ENCODE measurements at places on chromosomes 3 and 15.

- DNase-seq: no peak
Observed at GRCh38 chr15:50747523-50747922, 18.0 kb downstream of the SPPL2A start.

GRCh38 chr3:42678447-42678846 lies 6.9 kb upstream of the KLHL40 start:
- DNase-seq: no peak

- DNase-seq: peak; percentile 82
Observed at GRCh38 chr3:101950510-101950909, 101.2 kb downstream of the NFKBIZ start.

DNA sequence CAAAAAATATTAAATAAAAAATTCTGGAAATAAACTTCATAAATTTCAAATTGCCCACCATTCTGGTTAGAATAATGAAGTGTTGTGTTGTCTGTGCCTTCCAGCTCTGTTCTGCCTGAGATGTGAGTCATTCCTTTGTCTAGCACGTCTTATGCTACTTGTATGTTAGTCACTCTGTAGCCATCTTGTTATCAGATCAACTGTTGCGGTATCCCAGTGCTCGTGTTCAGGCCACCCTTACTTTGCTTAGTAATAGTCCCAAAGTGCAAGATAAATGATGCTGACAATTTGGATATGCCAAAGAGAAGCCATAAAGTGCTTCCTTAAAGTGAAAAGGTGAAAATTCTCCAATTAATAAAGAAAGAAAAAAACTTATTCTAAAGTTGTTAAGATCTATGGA lies 527.5 kb downstream of the NAALADL2 start:
- peak; percentile 79 for DNase-seq

- DNase-seq: no peak
Observed at GRCh38 chr3:141411251-141411771, 43.0 kb downstream of the ZBTB38 start.

- no peak for DNase-seq
Observed at GRCh38 chr3:169945313-169945712, 21.3 kb upstream of the SEC62 start.

- DNase-seq: no peak
Observed at GRCh38 chr3:126287536-126288241, 69.5 kb downstream of the KLF15 start.

DNA sequence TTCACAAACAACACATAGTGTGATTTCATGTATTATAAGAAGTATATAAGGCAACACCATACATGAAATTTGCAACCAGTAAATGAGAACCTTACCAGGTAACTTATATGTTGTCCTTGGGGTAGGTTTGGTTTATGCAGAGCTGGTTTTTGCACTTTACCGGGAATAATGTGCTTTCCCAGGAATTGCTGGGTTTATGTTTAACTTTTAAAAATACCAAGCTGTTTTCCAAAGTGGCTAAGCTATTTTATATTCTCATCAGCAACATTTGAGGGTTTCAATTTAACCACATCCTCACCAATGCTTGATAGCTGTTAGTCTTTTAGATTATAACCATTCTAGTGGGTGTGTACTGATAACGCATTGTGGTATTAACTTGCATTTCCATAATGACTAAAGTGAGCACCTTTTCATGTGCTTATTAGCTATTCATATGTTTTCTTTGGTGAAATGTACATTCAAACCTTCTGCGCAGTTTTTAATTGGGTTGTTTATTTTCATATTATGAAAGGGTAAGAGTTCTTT lies 71.6 kb downstream of the KY start:
- no peak for DNase-seq

DNA sequence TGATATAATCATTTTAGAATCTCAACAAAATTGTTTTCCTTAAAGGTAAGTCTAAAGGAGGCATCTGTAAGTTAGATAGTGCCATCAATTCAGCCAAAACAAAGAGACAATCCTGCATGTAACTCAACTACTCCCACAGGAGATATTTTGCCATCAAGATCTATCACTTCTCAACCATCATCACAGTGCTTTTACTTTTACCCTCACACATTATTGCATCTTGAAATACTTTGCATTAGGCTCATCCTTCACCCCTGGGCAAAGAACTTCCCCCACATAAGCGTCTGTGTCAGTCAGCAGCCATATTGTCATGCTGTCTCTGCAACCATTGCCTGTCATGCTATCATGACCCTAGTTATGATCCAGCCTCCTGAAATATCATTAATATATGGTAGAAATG lies 54.9 kb upstream of the NLGN1 start:
- DNase-seq: no peak

DNA sequence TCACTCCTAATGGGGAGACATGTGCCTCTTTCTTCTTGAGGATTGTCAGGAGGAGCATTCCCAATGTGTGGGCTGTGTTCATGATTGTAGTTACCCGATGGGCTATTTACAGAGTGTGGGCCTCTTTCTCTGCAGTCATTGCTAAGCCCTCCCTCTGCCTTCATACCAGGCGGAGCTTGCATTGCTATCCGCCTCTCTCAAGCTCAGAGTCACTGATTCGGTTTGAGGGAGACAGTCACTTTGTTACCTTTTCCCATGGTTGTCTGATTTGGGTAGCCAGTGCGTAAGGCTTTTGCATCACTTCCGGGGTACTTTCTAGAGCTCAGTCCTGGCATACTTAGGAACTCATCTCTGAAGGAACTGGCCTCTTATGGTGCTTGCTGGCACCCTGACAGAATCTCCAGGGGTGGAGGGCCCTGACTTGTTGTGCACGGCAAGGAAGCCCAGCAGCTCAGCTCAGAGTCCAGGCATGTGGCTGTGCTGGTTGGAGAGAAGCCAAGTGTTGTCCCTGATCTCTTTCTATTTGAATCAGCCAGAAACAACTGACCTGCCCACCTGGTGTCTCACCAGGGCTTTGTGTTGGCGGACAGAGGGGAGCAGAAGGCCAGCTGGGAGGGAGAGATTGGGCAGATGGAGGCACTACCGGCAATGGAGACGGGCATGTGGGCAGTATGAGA lies 79.8 kb downstream of the EPHB1 start:
- peak; percentile 4 for DNase-seq

GRCh38 chr3:31699309-31699953 lies 166.7 kb downstream of the STT3B start:
- no peak for DNase-seq

- DNase-seq: no peak
Observed at GRCh38 chr15:53693729-53694475, 65.6 kb downstream of the WDR72 start.

- no peak for DNase-seq
Observed at GRCh38 chr3:98796334-98796733, 33.2 kb downstream of the ST3GAL6 start.

DNA sequence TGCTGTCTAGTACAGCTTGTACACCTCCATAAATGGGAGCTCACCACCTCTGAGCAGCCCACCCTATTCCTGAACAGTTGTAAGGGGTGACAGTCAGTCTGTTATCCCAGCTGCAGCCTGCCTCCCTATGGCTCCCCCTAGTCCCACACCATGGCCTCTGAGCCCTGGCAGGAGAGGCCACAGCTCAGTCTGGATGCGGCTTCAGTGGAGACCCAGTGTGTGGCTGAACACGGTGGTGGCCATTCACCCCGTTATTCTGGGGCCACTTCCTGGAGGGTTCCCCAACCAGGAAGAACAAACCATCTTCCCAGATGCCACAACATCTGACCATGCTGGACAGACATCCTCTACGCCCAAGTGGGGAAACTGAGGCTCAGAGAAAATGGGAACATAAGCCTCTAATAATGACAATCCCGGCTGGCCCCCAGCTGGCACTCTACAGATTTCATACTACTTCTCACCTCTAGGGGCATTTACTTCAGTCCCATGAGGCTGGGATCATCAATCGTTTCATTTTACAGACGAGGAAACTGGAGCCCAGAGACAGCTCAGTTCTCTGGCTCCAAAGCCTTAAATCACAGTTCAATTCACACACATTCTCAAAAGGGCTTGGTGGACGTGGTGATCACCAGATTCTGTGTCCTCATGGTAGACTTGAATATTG lies 9.2 kb upstream of the GRIP2 start:
- DNase-seq: no peak

DNA sequence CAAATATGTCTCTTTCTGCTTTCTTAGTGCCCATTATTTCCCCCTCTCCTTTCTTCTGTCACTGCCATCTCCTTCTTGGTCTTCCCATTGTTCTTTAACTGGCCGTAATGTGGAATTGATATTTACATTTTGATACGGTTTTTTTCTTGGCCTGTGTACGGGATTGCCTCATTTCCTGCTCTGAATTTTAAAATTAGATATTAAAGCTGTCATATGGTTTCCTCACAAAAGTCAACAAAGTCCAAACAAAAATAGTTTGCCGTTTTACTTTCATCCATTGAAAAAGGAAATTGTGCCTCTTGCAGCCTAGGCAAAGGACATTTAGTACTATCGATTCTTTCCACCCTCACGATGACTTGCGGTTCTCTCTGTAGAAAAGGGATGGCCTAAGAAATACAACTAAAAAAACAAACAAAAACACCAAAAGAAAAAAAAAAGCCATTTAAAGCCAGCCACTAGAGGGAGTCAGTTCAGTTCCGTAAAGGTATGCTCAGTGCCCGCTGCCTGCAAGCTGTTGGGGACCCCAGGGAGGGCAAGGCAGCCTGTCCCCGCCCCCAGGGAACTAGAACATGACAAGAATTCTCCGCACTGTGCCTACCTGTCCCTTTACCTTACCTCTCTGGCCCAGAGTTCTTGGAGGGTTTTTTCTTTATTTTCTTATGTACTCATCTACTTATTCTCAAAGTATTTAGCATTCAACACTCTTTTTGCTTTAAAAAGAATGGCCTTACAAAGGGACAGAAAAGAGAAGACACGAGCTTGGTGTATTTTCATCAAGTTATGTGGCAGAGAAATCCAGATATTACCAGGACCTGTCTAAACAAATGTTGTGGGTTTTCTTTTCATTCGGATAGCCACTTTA lies 30.0 kb upstream of the NR2E3 start:
- peak; percentile 41 for DNase-seq

GRCh38 chr3:78972617-78973301 lies 795.0 kb downstream of the ROBO1 start:
- DNase-seq: no peak

DNA sequence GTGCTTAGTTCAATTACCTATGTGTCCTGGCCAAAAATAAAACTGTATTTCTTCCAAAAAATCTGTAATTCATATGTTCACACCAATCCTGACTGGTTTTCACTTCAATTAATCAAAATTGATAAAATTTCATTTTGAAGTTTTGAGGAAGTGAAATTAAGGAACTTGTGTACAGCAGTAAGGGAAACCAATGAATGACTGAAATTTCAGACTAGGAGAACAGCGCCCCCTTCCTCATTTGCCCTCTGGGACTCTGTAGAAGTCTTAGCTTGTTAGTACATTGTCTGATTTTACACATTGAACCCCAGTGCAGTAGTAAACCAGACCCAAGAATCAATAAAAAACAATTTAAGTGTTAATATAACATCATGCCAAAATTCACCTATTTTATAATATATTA lies 495.3 kb upstream of the AGTR1 start:
- DNase-seq: no peak

DNA sequence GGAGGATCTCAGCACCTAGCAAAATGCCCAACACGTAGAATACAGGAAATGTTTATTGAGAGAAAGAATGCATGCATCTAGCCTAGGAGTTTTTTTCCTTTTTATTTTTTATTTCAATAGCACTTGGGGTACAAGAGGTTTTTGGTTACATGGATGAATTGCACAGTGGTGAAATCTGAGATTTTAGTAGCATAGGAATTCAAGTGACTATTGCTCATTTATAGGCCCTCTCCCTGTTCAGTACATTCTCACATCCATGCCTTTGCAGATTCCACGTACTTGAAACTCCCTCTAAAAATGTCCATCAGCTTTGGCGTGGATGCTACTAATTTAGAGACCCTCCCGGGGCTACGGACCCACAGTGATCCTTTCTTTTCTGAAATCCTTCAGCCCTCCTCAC lies 61.7 kb upstream of the PIAS1 start:
- no peak for DNase-seq

DNA sequence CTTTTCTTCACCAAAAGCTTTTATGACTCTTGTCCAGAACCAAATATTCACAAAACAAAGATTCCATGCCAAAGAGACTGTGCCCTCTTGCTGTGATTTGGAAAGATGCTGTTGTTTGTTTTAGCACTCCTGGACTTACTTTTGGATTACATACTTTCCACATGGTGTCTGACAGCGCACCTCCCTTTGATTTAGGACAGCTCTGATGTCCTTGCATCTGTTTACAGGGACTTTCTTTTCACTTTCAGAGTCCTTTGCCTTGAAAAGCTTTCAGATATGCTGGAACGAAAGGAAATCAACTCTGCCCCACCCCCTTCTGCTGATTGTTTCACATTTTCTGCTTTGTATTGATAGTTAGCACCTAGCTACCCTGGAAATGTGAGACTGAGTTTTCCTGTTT lies 133.0 kb upstream of the NR2E3 start:
- no peak for DNase-seq

DNA sequence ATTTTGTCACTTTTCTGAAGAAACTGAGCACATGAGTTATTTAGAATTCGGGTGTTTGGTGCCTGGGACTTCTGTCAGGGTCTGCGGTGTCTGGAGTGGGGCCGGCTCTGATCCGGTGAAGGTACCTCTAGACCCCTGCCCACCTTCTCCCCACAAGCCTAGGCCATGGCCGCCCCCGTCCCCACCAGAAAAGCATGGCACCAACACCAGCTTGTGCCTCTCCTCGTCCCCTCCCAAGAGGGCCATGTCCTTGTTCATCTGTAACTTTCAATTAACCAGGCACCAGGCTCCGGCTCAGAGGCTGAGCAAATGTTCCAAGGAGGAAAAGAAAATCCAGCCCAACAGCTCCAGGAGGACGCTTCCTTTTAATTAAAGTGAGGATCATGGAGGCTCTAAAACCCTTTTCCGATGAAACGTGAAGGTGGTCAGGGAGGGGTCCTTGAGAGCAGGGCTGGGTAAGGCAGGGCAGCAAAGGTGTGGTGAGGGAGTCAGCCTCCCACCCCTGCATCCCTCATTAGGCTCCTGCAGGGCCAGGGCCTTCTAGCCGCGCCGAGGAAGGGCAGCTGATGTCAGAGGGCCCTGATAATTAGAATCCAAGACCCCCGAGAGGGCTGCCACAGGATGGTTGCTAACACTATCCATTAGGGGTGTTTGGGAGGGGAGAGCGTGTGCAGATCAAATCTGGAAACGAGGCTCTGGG lies 62.3 kb downstream of the SLC6A1 start:
- DNase-seq: no peak

DNA sequence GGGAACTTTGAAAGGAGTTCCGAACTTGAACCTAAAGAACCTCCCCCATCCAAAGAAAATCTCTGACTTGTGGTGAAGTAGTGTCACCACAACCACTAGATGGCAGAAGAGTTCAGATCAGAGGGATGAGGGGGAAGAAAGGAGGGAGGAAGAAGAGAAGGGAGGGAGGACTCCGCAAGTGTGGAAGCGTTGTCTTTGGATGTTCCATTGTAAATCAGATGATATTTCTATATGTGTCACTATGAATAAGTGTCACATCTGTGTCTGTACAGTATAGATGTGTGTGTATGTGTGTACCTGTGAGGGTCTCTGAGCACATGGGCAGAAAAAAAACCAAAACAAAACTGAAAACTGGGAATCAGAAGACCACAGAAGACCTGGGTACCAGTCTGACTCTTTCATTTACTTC lies 16.9 kb downstream of the SLC24A1 start:
- DNase-seq: peak; percentile 43
